Small intestine (tissue), 16 donors: ENCODE measurements at places on chromosomes 6 and 20. TPM values are rescaled to one million over a fixed set of nuclear protein-coding genes. Genes with fewer than 3 reads are reported as not detected.

DNA sequence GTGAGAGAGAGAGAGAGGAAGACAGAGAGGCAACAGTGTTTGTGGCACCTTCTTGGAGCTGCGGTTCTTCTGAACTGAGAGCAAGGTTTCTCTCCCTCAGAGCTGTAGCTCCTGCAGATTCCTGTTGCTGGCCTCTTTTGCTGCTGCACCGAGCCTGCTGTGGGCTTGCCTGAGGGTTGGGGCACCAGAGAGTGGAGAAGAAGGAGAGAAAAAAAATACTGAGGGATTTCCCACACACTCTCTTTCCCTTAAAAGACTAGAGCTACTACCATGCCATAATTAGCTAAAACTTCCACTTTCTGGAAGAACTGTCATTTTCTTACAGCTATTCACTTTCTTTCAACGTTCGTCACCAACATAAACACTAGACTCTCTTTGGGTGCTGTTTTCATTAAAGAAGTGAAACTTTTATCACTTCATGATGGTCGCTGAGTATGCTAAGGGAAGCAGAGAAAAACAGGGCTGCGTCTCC lies 18.2 kb upstream of the ECI2 start:
- H3K4me3 ChIP-seq, result no peak overlapping the region
- DNase-seq, result no peak
- no peaks in the 10 kb centered on the region for H3K4me1 ChIP-seq
- H3K36me3 ChIP-seq, result no peaks in the 10 kb centered on the region
- no peak overlapping the region for H3K27ac ChIP-seq

GRCh38 chr6:122042380-122042779 lies 357.1 kb upstream of the HSF2 start:
- no peak overlapping the region for H3K4me3 ChIP-seq
- DNase-seq, result no peak
- no peaks in the 10 kb centered on the region for H3K27me3 ChIP-seq
- H3K4me1 ChIP-seq, result no peaks in the 10 kb centered on the region
- H3K27ac ChIP-seq, result no peak overlapping the region

- H3K4me1 ChIP-seq, result peaks cover 3% of the 10 kb centered on the region
- H3K36me3 ChIP-seq, result peaks cover 3% of the 10 kb centered on the region
- H3K27me3 ChIP-seq, result no peaks in the 10 kb centered on the region
- no peak for DNase-seq
Observed at GRCh38 chr6:34284563-34285447, 36.0 kb upstream of the SMIM29 start.

GRCh38 chr6:85996034-85996375 lies 353.3 kb upstream of the SYNCRIP start:
- no peaks in the 10 kb centered on the region for H3K4me1 ChIP-seq
- H3K36me3 ChIP-seq, result no peaks in the 10 kb centered on the region
- no peak for DNase-seq
- H3K27ac ChIP-seq, result no peak overlapping the region
- H3K27me3 ChIP-seq, result no peaks in the 10 kb centered on the region
- H3K4me3 ChIP-seq, result no peak overlapping the region

GRCh38 chr6:168989421-168989820 lies 264.2 kb downstream of the THBS2 start:
- H3K27me3 ChIP-seq, result no peaks in the 10 kb centered on the region
- no peaks in the 10 kb centered on the region for H3K4me1 ChIP-seq
- no peak for DNase-seq
- no peak overlapping the region for H3K4me3 ChIP-seq
- H3K27ac ChIP-seq, result no peak overlapping the region

GTSF1L gene
- not detected for polyA plus RNA-seq

CDKN1A gene
- 327 TPM for polyA plus RNA-seq

PTCRA gene
- polyA plus RNA-seq, result not detected
